ENCODE measurements at places on chromosomes 1 and 21.

DNA sequence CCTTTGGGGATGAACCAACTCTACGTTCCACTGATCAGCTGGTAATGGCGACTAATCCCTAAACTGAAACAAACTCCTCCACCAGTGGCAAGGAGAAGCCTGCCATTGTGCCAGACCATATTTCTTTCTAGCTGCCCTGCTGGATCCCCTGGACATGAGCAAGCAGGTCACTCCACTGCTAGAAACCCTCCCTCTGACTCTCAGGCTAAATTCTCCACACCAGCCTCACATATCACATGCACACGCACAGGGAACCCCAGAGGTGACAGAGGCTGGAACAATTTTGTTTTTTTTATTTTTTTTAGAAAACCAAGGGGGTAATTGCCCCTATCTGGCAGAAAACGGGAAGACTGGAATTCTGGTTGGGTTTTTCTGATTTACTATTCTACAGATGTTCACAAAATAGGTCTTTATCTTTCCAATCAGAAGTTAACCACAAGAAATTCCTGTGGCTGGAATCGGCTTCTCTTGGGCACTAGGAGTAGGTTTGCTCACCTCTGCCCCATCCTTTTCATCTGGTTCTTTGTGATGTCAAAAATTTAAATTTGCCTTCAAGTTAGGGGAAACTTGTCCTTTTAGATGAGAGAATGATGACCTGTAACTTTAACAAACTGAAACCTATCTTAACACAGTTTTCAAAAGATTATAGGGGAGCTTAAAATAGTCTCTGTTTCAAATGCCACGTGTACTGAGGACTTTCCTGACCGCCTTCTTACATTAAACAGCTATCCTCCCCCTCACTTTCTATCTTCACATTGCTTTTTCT is 258.1 kb downstream of the SDCCAG8 start:
- H3K27ac ChIP-seq: no peak overlapping the region
- no peak for DNase-seq
- peaks cover 6% of the 10 kb centered on the region for H3K4me1 ChIP-seq
- H3K27me3 ChIP-seq: no peaks in the 10 kb centered on the region
- H3K4me3 ChIP-seq: no peak overlapping the region

DNA sequence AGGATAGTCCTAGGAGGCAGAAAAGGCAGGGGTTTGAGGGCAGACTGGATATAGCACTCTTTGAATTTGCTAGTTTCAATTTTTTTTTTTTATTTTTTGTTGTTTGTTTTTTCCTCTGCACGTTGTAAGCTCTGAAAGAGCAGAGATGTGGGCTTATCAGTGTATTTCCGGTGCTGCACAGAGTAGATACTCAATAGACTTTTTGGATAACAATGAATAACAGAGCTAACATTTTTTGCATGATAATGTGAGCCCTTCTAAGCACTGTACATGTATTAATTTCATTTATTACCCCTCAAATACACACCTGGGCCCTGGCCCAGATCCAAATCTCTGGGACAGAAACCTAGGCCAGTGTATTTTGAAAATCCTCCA is 17.1 kb upstream of the PARP1 start:
- H3K27me3 ChIP-seq: peaks cover 11% of the 10 kb centered on the region
- H3K36me3 ChIP-seq: no peaks in the 10 kb centered on the region
- DNase-seq: no peak
- H3K4me3 ChIP-seq: no peak overlapping the region
- H3K27ac ChIP-seq: no peak overlapping the region
- H3K4me1 ChIP-seq: peaks cover 7% of the 10 kb centered on the region

DNA sequence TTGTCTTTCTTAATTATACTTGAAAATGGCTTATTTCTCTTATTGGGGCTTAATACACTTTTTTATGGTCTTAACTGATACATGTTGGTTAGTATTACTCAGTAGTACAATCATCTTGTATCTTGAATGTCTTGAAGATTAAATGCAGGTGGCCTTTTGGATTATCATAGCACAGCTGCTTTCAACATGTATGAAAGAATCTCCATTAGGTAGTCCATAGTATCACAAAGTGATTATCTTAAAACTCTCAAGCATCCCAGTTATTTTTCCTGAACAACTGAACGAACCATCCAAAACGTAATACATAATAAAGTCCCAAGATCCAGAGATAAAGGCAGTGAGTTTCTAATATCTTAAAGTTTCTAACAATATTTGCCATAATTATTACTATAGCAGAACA is 51.7 kb upstream of the MYOCOS start:
- H3K27ac ChIP-seq: no peak overlapping the region
- H3K4me3 ChIP-seq: no peak overlapping the region
- H3K27me3 ChIP-seq: no peaks in the 10 kb centered on the region

GRCh38 chr1:97901017-97901658 is 19.7 kb downstream of the DPYD start:
- no peaks in the 10 kb centered on the region for H3K4me1 ChIP-seq
- no peak overlapping the region for H3K4me3 ChIP-seq
- H3K27me3 ChIP-seq: no peaks in the 10 kb centered on the region
- H3K36me3 ChIP-seq: no peaks in the 10 kb centered on the region
- no peak overlapping the region for H3K27ac ChIP-seq

DNA sequence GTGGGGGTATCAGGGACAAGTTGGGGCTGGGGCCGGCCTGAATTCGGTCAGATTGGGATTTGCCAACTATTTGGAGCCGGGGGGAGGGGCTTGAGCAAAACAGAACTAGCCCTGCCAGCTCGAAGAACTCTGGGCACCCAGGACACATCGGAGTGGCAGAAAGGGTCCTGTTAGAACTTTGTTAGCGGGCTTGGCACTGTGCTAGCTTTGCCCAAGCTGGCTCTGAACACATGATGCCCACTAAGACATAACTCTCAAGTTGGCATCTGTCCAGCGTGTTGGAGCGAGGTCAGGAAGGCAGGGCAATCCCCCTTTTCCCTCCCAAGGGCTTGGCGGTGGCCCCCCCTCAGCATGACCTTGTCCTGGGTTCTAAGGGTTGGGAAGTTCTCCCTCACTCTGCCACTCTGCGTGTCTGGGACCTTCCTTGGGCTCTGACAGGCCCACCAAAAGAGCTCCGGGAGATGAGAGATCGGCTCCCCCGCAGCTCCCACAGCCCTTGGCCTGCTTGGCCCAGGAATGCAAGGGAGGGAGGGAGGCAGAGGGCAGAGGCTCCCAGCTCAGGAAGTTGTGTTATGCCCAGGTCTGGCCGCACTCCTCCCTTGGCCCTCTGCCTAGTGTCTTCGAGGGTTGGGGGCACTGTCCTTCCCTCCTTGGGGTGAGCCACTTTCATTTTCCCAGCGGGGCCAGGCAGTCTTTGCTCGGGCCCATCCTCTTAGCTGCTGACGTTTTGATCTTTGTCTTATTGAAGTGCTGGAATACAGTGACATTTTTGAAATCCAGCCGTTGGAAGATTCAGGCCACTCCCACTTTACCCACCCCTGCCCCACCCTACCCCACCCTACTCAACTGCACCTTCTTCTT is 1.2 kb downstream of the LMNA start:
- no peaks in the 10 kb centered on the region for H3K27me3 ChIP-seq
- no peak for DNase-seq
- peaks cover 19% of the 10 kb centered on the region for H3K4me1 ChIP-seq
- H3K36me3 ChIP-seq: peaks cover 69% of the 10 kb centered on the region
- H3K27ac ChIP-seq: no peak overlapping the region

DNA sequence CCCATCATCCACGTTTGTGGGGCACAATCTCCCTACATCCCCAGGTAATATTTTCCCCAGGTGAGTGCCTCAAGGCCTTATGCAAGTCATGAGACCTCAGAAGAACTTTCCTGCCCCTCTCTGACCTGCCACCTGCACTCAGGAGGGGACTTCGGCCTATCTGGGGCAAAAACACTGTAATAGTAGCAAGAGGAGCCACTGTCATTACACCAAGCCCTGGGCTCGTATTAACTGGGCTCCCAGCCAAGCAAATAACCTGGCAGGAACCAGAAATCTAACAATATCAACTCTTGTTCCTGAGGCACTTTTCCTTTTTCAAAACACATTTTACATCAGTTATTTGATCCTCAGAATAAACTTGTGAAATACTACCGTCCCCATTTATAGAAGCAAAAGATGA is 30.9 kb downstream of the LAMB3 start:
- no peak for DNase-seq
- no peaks in the 10 kb centered on the region for H3K36me3 ChIP-seq
- H3K27me3 ChIP-seq: no peaks in the 10 kb centered on the region
- H3K4me1 ChIP-seq: no peaks in the 10 kb centered on the region

GRCh38 chr1:33608825-33609400 is 136.5 kb downstream of the ZSCAN20 start:
- H3K27me3 ChIP-seq: no peaks in the 10 kb centered on the region
- H3K27ac ChIP-seq: no peak overlapping the region
- no peaks in the 10 kb centered on the region for H3K36me3 ChIP-seq
- DNase-seq: no peak
- no peaks in the 10 kb centered on the region for H3K4me1 ChIP-seq

DNA sequence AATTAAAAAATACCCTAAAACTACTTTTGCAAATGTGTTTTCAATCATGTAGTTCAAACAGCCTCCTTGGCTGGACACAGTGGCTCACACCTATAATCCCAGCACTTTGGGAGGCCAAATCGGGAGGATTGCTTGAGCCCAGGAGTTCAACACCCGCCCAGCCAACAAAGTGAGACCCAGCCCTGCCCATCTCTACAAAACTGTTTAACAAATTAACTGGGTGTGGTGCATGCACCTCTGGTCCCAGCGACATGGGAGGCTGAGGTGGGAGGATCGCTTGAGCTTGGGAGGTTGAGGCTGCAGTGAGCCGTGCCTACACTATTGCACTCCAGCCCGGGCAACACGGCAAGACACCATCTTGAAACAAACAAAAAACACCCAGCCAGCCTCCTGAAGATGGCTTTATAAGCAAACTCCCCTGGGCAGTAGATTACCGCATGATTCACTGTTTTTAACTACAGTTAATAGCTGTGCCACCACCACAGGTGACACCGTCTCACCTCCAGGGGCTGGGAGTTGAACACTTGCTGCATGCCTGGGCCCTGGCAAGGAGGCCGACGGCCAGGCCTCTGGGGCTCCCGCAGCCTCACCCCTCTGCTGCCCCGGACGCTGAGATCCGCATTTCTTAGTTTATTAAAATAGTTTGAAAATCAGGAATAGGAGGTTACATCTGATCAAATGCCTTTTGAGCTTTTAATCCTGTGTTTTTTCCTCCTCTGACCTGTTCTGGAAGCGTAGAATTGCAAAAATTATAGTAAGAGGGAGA is 16.2 kb downstream of the PTTG1IP start:
- no peaks in the 10 kb centered on the region for H3K27me3 ChIP-seq
- peaks cover 93% of the 10 kb centered on the region for H3K36me3 ChIP-seq
- H3K4me1 ChIP-seq: no peaks in the 10 kb centered on the region
- H3K27ac ChIP-seq: no peak overlapping the region
- H3K4me3 ChIP-seq: no peak overlapping the region

Measured in neuronal stem cell (in vitro differentiated cells).